ENCODE measurements at places on chromosomes 1 and 21. TPM values are rescaled to one million over a fixed set of nuclear protein-coding genes. Genes with fewer than 3 reads are reported as not detected.

DNA sequence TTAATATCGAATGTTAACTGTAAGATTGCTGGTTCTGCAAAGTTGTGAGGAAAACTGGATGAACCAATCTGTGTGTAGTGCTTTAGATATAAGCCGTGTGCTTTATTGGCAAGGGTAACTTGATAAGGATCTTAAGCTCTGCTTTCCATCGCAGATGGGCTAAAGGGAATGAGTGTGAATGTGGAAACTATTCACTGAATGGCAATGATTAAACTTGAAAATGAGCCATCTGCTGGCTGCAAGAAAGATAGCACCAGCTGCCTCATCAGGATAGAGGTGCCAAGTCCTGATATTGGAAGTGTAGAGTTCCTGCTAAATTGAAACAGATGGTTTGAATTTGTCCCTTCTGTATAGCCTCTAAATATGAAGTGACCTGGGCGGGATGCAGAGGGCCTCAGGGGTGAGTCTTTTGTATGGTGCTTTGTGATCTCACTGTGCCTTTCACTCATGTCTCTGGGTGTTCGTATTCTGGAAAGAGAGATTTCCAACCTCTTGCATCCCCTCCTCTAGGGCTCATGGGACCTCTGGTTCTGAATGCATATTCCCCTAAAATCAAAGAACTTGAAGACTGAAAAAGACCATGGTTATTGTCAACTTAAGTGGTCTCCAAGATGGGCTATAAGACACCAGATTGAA, 9.2 kb downstream of the FCRL3 start:
- H3K27ac ChIP-seq: no peak overlapping the region
- H3K27me3 ChIP-seq: peaks cover 8% of the 10 kb centered on the region
- H3K4me3 ChIP-seq: no peak overlapping the region
- H3K4me1 ChIP-seq: no peaks in the 10 kb centered on the region

GRCh38 chr1:47522935-47523834, 85.3 kb downstream of the FOXD2 start:
- no peaks in the 10 kb centered on the region for H3K36me3 ChIP-seq
- no peak overlapping the region for H3K4me3 ChIP-seq
- H3K27ac ChIP-seq: no peak overlapping the region
- no peak for DNase-seq

DNA sequence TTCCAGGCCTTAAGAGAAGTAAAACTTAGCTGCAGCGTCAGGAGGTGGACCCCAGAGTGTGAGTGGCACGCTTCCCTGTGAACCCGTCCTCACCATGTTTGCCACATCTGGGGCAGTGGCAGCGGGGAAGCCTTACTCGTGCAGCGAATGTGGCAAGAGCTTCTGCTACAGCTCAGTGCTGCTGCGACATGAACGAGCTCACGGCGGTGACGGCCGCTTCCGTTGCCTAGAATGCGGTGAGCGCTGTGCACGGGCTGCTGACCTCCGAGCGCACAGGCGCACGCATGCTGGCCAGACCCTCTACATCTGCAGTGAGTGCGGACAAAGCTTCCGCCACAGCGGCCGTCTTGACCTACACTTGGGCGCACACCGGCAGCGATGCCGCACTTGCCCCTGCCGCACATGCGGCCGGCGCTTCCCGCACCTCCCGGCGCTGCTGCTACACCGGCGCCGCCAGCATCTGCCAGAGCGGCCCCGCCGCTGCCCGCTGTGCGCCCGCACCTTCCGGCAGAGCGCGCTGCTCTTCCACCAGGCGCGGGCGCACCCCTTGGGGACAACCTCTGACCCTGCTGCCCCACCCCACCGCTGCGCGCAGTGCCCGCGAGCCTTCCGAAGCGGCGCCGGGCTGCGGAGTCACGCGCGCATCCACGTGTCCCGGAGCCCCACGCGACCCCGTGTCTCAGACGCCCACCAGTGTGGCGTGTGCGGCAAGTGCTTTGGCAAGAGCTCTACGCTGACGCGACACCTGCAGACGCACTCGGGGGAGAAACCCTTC, 9.3 kb downstream of the ZNF672 start:
- no peak for DNase-seq
- H3K27ac ChIP-seq: no peak overlapping the region
- H3K36me3 ChIP-seq: peaks cover 7% of the 10 kb centered on the region
- no peak overlapping the region for H3K4me3 ChIP-seq

Gene MYOM3
- total RNA-seq: not detected

- H3K27ac ChIP-seq: no peak overlapping the region
- no peaks in the 10 kb centered on the region for H3K27me3 ChIP-seq
- no peak for DNase-seq
- no peaks in the 10 kb centered on the region for H3K36me3 ChIP-seq
- H3K4me1 ChIP-seq: no peaks in the 10 kb centered on the region
These were observed 26.8 kb downstream of the LRRC53 start for GRCh38 chr1:74485622-74486021.

Gene BRWD1
- 62.9 TPM for total RNA-seq

- no peaks in the 10 kb centered on the region for H3K27me3 ChIP-seq
- peaks cover 16% of the 10 kb centered on the region for H3K4me1 ChIP-seq
- peaks cover 13% of the 10 kb centered on the region for H3K36me3 ChIP-seq
These were observed 83.6 kb downstream of the ADARB1 start for GRCh38 chr21:45157932-45158331.

- DNase-seq: no peak
- H3K4me3 ChIP-seq: no peak overlapping the region
- no peaks in the 10 kb centered on the region for H3K36me3 ChIP-seq
- H3K27ac ChIP-seq: no peak overlapping the region
- H3K4me1 ChIP-seq: peaks cover 22% of the 10 kb centered on the region
- no peaks in the 10 kb centered on the region for H3K27me3 ChIP-seq
These were observed 68.4 kb upstream of the TENT5C start for GRCh38 chr1:117537291-117537920.

- H3K4me1 ChIP-seq: peaks cover 2% of the 10 kb centered on the region
- DNase-seq: no peak
- H3K27me3 ChIP-seq: peaks cover 68% of the 10 kb centered on the region
- H3K36me3 ChIP-seq: no peaks in the 10 kb centered on the region
These were observed 80.9 kb downstream of the NENF start for GRCh38 chr1:212513586-212513985.

DNA sequence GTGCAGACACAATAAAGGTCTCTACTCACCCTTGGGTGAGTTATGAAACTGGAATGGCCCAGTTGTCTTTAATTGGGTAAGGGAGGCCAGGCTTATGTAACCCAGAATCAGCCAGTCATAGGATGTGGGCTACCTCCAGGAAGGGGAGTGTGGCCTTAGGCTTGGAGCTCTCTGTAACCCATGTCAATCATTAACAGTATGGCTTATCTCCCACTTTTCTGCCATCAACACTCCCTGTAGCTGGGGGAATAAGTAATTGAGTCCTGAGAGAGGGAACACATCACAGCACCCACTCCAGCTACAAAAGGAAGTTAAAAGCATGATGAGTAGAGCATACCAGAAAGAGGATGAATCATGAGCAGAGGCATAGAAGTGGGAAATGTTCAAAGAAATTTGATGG, 327.0 kb upstream of the DUSP10 start:
- DNase-seq: no peak
- no peak overlapping the region for H3K4me3 ChIP-seq
- no peaks in the 10 kb centered on the region for H3K27me3 ChIP-seq
- no peaks in the 10 kb centered on the region for H3K4me1 ChIP-seq

- no peaks in the 10 kb centered on the region for H3K36me3 ChIP-seq
- H3K4me1 ChIP-seq: peaks cover 2% of the 10 kb centered on the region
- DNase-seq: peak; percentile 24
- no peak overlapping the region for H3K4me3 ChIP-seq
These were observed 25.6 kb downstream of the MATN1 start for GRCh38 chr1:30697571-30698376.

- H3K27me3 ChIP-seq: peaks cover 45% of the 10 kb centered on the region
- peaks cover 9% of the 10 kb centered on the region for H3K4me1 ChIP-seq
- no peaks in the 10 kb centered on the region for H3K36me3 ChIP-seq
- H3K4me3 ChIP-seq: no peak overlapping the region
- no peak for DNase-seq
These were observed 14.7 kb downstream of the RHEX start for GRCh38 chr1:206067486-206068227.

- H3K4me3 ChIP-seq: no peak overlapping the region
- no peak for DNase-seq
- H3K4me1 ChIP-seq: peaks cover 13% of the 10 kb centered on the region
- H3K27me3 ChIP-seq: no peaks in the 10 kb centered on the region
- H3K27ac ChIP-seq: no peak overlapping the region
These were observed 2.6 kb upstream of the SH3GLB1 start for GRCh38 chr1:86701731-86702130.

GRCh38 chr1:225651872-225652728, 823 bp downstream of the ENAH start:
- H3K4me1 ChIP-seq: peaks cover 9% of the 10 kb centered on the region
- DNase-seq: no peak
- H3K4me3 ChIP-seq: peak overlapping the region; percentile 87
- H3K27ac ChIP-seq: peak overlapping the region; percentile 77

DNA sequence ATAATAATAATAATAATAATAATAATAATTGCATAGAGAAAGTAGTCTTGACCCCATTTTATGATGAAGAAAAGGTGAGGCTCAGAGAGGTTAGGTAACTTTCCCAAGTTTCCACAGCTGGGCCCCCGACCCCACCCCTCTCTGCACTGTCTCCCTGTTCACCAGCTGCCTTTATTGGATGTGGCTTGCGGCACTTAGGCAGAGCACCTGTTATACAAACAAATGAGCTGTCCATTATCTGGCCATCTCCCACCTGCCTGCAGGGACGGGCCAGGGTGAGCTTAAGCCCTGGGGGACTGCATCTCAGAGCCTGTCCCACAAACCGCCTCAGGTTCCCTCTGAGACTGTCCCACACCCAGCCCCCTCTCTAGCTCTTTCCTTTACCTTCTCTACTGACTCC, 10.1 kb upstream of the EFNA1 start:
- H3K4me3 ChIP-seq: no peak overlapping the region
- DNase-seq: no peak
- peaks cover 18% of the 10 kb centered on the region for H3K27me3 ChIP-seq
- H3K4me1 ChIP-seq: no peaks in the 10 kb centered on the region

DNA sequence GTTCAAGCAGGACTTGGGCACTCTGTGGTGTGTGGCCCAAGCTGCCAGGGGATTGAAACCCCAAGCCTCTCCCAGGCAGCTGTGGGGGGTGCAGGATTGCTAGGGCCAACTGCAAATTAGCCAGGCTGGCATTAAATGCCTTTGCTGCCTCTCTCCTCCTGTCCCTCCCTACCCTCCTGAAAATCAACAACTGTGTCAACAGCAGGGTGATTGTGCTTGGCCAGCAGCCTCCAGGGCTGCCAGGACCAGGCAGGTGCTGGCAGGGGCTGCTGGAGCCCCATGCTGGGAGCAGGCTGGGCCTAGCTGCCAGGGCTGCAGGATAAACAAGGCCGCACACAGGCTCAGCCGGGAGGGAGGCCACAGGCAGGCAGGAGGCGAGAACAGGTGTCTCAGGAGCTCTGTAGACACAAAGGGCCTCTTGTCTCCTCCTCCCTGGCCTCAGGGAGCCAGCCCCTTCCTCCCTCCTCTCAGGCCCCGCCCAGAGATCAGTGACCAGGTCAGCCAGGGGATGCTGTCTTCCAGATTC, 11.4 kb downstream of the SOX13 start:
- H3K36me3 ChIP-seq: no peaks in the 10 kb centered on the region
- H3K27me3 ChIP-seq: peaks cover 3% of the 10 kb centered on the region
- DNase-seq: no peak
- H3K27ac ChIP-seq: no peak overlapping the region
- H3K4me1 ChIP-seq: peaks cover 5% of the 10 kb centered on the region
- H3K4me3 ChIP-seq: no peak overlapping the region

Gene APOBEC4
- not detected for total RNA-seq

GRCh38 chr1:7007902-7008301, 222.6 kb downstream of the CAMTA1 start:
- peaks cover 7% of the 10 kb centered on the region for H3K27me3 ChIP-seq
- no peak for DNase-seq
- no peak overlapping the region for H3K27ac ChIP-seq
- no peaks in the 10 kb centered on the region for H3K36me3 ChIP-seq

DNA sequence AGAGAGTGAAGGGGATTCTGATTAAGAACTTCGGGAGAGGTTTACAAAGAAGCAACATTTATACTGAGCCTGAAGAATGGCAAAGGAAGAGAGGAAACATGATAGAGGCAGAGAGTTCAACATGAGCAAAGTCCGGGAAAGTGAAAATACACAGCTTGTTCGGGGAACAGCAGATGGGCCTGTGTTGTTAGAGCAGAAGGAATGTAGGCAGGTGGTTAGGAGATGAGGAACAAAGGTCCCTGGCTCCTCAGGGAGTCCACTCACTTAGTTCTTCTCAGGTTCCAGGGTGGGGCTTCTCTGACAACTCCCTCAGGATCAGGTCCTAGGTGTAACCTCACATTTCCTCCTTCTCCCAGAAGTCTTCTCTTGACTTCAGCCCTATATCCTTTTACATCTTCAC, 5.1 kb upstream of the ZNF326 start:
- DNase-seq: no peak
- no peak overlapping the region for H3K27ac ChIP-seq
- peaks cover 2% of the 10 kb centered on the region for H3K4me1 ChIP-seq
- H3K4me3 ChIP-seq: no peak overlapping the region

GRCh38 chr1:212722270-212722957, 22.8 kb upstream of the BATF3 start:
- peaks cover 40% of the 10 kb centered on the region for H3K4me1 ChIP-seq
- H3K4me3 ChIP-seq: peak overlapping the region; percentile 68
- peaks cover 32% of the 10 kb centered on the region for H3K36me3 ChIP-seq
- DNase-seq: no peak
- H3K27ac ChIP-seq: peak overlapping the region; percentile 71
- H3K27me3 ChIP-seq: peaks cover 4% of the 10 kb centered on the region

Gene PLXNA2
- 2.0 TPM for total RNA-seq

Gene NTRK1
- 13.9 TPM for total RNA-seq

Gene CD1E
- not detected for total RNA-seq

Gene HSPA6
- total RNA-seq: 1.2 TPM
